ENCODE measurements at places on chromosomes 5 and 9.

DNA sequence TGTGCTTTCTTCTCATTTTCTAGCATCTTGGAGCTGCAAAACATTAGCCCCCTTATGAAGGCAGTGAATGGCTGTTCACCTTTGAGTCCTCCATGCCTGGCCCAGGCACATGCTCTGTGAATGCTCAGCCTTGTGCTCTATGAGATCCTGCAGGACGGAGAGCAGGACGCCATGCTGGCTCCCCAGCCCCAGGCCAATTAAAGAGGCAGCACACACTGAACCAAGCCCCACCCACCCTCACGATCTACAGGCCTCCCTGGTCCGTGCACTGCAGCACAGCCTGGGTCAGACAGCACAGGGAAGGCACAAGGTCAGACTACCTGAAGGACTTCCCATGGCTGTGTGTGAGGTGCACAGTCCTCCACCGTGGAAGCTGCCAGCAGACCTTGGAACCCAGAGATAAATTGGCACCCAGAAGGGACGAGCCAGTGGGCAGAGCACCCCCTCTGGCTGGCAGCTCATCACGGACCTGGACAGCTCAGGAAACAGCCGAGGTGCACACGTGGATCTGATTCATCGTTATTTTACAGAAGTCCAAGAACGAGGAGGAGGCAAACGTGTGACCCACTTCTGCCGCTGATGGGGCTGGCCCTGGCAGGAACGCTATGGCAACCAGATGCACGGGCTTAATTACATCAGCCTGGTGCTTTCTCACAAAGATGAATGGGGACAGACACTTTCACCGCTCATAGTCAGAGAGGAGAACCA, 59.5 kb downstream of the OLFM1 start:
- no peak for DNase-seq

DNA sequence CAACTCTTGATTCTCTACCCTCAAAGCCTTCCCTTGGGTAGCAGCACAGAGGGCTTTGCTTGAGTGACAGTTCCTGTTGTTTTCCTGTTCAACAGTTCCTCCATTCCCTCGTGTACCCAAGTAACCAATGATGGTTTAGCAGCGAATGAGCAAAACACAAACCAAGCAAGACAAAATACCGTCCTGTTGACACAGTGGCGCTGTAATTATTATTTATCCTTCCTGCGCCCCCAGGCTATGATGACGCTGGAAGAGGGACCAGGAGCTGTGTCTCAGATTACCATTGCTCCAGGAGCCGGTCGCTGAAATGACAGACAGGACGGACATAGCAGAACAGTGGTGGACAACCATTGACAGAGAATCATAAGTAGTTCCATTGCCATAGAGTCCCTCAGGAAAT, 154.8 kb downstream of the GADD45G start:
- DNase-seq, result no peak

- DNase-seq, result no peak
Observed at GRCh38 chr9:123789554-123790292, 140.2 kb downstream of the DENND1A start.

DNA sequence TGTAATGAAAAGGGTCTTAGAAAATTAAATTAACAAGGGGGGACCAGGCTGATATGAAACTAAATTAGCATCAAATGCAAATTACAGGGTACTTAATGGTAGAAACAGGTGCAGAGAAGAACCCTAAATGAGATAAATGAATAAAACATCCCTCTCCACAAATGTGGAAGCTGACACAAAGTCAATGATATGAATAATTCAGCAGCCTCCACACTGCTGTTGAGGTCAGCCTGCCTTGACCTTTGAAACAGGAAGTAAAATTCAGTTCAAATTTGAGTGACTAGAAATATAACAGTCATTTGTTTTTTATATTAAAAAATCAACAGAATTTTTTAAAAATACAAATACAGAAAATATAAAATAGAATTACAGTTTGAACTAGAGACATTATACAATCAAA, 40.0 kb downstream of the EBF1 start:
- DNase-seq, result no peak

- no peak for DNase-seq
Observed at GRCh38 chr5:138336952-138337684, 948 bp upstream of the FAM53C start.

GRCh38 chr5:58680503-58680902, 97.6 kb downstream of the RAB3C start:
- no peak for DNase-seq

DNA sequence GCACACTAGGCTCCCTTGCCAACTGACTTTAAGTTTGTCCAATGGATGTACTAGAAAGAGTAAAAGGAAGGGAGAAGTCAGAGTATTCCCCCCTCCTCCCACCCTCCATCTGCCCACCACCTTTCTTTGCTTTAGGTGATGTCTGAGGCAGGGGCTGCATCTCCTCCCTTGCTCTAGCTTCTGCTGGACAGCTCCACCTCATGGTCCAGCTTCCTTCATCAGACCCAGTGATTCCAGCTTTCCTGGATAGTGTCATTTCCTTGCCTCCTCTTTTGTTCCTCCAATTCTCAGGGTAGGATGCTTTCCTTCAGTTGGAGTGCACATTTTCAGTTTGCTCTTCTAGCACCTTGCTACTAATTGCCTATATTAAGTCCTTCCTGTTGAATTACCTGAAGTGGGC, 67.4 kb downstream of the RAD23B start:
- no peak for DNase-seq

- no peak for DNase-seq
Observed at GRCh38 chr5:145483212-145483611, 351.9 kb downstream of the PRELID2 start.

- no peak for DNase-seq
Observed at GRCh38 chr5:131994090-131994489, 17.4 kb downstream of the ACSL6 start.

DNA sequence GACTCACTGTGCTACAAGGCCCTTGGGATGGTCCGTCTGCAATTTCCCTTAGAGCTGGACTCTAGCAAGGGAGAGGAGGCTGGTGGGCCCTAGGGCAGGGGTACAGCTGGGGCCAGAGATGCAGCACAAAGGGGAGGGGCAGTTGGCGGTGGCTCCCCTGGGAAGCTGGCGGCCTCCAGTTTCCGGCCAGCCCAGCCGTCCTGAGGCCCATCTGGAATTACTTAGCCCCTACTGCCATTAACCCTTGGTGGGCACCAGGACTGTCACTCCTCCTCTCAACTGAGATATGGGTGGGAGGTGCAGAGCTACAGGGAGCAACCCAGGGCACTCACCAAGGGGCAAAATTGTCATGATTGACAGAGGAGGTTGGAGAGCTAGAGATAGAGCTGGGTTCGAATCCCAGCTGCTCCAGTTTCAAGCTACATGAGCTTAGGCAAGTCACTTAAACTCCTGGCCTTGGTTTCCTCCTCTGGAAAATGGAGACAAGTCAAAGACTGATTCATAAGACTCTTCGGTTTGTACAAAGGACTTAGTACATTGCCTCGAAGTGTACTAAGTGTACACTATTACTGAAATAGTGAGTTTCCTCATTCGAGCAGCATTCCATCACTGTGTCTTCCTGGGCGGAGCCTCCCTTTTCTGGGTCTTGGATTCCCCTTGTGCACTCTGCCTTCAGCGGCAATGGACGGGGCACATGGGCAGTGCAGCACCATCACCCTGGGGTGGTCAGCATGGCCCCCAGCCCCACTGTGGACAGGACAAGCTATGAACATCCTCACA, 2.7 kb upstream of the PDGFRB start:
- DNase-seq, result no peak

DNA sequence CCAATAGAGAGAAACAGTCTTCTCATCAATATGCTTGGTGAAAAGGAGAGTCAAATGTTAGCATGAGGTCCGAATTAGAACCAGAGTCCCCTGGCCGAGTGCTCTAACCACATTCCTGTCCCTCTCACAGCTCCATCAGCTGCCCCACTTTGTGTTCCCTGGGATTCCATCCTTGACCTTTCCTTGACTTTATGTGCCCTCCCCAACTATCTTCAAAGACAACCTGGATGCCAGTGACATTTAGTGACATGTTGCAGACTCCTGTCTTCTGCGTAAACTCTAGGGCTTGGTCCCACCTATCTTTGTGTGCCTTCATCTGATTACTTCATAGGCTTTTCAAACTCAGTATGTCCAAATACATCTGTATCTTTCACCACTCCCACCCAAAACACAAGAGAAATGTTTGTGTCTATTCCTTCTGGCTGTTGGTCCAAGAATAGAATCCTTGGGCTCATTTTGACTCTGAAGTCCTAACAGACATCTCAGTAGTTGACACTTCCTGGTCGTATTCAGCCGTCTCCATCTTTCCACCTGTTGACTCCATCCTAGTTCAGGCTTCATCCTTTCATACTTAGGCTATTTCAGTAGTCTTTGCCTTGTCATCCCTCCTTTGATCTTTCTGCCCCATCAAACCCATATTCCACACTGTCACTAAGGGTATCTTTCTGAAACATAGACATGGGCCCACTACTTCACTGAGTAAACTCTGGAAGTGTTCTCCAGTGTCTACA, 101.4 kb upstream of the CD180 start:
- DNase-seq, result no peak

- no peak for DNase-seq
Observed at GRCh38 chr9:94005272-94005901, 50.2 kb upstream of the BARX1 start.

DNA sequence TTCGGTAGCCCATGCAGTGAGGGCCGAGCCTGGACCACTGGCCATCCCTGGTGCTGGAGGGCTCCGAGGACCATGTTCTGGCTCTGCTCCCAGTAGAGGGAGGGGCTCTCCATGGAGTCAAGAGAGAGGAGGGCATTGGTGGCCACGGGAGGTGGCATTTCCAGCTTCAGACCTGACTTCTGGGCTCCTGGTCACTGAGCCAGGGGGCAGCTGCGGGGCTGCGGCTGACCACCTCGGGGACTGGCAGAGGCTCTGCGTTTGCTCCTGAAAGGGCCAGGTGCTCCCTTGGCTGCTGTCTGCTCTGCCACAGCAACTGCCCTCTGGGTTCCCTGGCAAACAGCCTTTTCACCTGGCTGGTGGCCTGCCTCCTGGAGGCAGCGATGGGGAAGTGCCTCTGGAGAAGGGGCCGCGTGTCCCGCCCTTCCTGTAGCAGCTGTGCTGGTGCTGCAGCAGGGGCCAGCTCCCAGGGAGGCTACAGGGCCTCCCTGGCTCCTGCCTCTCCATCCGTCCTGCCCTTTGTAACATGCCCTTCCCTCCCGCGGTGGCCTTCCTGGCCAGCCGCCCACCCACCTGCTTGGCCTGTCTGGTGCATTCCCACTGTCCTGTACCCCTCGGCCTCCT, 144.6 kb downstream of the CACNA1B start:
- no peak for DNase-seq

DNA sequence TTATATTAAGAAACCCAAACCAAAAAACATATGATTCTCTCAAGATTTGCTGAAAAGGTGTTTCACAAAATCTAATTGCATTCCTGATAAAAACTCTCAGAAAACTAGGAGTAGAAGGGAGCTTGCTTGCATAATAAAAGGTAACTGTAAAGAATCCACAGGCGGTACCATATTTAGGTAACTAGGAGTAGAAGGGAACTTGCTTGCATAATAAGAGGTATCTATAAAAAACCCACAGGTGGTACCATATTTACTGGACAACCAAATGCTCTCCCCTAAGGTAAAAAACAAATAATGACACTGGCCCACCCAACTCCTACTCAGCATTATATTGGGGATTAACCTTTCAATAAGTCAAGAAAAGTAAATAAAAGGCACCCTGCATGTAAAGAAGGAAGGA, 57.5 kb upstream of the FCN1 start:
- no peak for DNase-seq

DNA sequence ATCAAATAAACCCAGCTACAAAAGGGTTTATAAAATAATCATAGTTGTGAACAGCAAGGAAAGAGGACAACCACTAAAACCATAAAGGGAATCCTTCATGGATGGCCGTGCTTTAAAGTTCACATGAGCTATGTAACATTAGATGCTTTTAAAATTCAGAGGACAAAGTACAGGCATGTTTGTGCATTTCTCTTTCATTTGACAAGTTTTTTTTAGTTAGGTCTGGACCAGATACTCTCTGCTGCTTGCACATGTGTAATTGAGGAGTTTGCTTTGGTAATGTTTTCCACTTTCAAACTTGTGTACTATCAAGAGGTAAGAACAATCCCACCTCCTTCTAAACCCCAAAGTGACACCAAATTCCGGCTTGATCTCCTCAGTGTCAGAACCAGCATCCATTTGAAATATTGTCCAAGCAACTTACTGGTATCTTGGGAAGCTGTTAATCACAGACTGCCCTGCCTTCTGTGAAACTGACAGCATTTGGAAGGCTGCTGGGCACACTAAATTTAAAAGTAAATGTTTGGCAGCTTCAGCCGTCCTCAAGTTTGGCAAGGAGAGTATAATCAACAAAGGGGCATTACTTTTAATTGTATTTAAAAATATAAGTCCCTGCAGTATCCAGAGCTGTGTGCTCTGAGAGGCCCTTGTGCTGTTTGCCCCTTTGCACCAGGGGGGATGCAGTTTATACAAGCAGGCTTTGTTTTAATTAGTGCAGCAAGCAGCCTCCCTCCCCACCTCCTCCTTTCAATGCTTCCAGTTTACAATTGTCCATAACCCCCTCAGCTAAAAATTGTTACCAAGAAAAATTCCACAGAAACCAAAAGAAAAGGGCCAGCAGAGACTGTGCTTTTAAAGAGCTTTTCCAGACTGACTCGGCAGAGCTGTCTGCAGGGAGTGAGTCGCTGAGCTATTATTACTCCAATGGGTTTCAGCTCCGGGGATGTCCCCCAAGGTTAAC, 328.3 kb upstream of the MPDZ start:
- no peak for DNase-seq

DNA sequence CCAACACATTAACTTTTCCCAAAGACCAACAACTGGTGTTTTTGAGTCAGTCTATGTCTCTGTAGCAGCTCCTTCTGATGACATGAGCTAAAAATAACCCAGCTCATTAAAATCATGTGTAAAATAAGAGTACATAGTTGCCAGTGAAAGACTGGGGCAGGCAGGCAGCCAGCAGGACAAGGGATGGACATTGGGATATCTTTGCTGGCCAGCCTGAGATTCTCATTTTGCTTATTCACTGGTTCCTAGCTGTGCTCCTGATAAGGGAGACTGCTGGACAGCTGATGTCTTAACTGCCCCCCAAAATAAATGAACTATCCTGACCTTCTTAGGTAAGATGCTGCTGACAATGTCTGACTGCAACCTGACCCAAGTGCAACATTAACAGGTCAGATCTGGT, 33.9 kb downstream of the EPB41L4B start:
- peak; percentile 46 for DNase-seq

All from AG09309 (cell line).